ENCODE measurements at places on chromosomes 4 and X.
A peak's percentile ranks its signal among the peaks of the same experiment; 100 is the strongest.

DNA sequence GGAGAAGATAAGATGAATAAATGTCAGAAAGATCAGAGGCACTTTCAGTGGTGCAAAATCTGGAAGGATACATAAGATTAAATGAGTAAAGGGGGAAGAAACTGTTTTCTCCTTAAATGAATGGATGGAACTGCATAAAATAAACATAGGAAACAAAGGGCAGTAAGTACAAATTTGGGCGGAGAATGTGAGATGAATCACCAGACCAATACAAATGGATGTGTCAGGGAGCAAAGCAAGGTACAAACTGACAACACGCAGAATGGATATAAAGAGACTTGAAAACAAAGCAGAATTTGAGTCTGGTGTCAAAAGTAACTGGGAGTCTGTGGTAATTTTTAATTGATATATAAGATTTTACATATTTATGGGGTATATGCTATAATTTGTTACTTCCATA, 175.3 kb upstream of the PCDH18 start:
- no peaks in the 10 kb centered on the region for H3K36me3 ChIP-seq
- no peak overlapping the region for H3K27ac ChIP-seq
- H3K27me3 ChIP-seq: no peaks in the 10 kb centered on the region
- H3K4me3 ChIP-seq: no peak overlapping the region
- DNase-seq: no peak
- H3K4me1 ChIP-seq: peaks cover 8% of the 10 kb centered on the region

GRCh38 chr4:109699553-109700225, 3.6 kb downstream of the CASP6 start:
- H3K4me1 ChIP-seq: peaks cover 25% of the 10 kb centered on the region
- H3K36me3 ChIP-seq: no peaks in the 10 kb centered on the region
- no peaks in the 10 kb centered on the region for H3K27me3 ChIP-seq
- no peak for DNase-seq
- H3K4me3 ChIP-seq: no peak overlapping the region
- H3K27ac ChIP-seq: no peak overlapping the region

DNA sequence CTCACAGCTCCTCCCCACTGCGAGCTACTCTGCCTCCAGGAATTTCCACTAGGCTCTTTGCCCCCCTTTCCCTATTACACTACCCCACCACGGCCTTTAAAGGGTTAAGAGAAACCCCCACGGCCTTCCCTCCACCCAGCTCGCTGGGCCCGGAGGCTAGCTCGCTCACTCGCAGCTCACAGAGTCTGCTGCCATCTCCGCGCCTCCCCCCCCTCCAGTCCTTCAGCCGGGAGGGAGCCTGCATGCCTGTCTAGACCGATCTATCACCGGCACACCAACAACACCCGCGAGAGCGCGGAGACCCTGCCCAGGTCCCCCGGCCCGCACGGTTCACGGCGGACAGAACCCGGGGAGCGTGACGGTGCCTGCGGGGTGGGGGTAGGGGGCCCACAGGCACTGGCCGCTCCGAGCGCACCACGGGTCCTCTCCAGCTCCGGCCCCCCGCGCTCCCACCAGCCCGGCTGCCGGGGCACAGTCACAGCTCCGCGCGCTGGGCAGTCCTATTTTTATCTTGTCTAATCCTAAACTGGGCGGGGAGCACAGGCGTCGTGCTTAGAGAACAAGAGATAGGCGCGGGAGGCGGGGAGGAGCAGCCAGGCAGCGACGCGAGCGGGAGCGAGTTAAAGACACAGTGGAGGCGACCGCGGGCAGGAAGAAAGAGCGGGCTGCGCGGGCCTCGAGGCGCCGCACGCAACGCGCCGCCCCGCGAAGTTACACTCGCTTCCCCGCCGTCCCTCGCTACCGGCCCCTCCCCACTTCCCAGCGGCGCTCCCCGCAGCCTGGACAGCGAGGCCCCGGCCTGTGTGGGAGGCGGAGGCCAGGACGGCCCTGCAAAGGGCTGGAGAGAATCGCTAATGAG, 3.5 kb downstream of the BCOR start:
- H3K27ac ChIP-seq: no peak overlapping the region
- H3K36me3 ChIP-seq: no peaks in the 10 kb centered on the region
- H3K4me1 ChIP-seq: peaks cover 42% of the 10 kb centered on the region
- no peaks in the 10 kb centered on the region for H3K27me3 ChIP-seq

DNA sequence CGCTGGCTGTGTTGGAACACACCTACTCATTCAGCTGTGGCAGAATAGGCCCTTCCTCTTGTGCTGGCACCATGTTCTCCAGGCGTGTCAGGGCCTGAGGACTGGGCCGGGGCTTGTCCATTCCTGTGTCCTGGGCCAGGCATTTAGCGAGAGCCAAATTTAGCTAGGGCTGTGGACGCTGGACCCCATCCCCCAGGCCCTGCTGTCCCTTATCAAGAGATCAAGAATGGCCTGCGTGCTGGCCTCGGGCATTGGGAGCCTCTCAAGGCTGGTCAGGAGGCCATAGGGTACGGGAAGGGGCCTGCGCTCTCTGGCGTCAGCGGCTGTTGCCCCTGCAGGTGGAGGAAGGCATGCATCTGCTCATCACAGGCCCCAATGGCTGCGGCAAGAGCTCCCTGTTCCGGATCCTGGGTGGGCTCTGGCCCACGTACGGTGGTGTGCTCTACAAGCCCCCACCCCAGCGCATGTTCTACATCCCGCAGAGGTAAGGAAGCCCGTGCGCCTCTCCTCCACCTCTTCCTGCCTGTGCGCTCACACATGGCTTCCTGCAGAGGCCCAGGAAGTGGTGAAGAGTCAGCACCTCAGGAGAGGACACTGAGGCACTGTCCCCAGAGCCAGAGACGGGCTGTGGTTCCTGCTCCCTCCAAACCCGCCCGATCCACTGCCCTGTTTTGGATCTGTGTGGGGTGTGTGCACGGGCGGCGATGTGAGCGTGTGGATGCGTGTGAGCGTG, 15.3 kb downstream of the ABCD1 start:
- no peaks in the 10 kb centered on the region for H3K4me1 ChIP-seq
- no peak overlapping the region for H3K4me3 ChIP-seq
- no peak overlapping the region for H3K27ac ChIP-seq
- H3K36me3 ChIP-seq: no peaks in the 10 kb centered on the region

GRCh38 chrX:110795645-110796406, at the start of gene CHRDL1:
Gene CHRDL1, minus strand, starts transcription at chrX:110795817. Its CDS starts 3,636 bp downstream, at chrX:110792181.
- DNase-seq: peak; percentile 49
- no peak within 1 kb of the TSS for H3K27ac ChIP-seq
- H3K4me3 ChIP-seq: peak within 1 kb of the TSS; percentile 19
- no peaks in the 10 kb centered on the region for H3K4me1 ChIP-seq
- no peaks in the 10 kb centered on the region for H3K36me3 ChIP-seq

Measured in left lung (tissue), 14 donors.